NCI-H526 treated with DMSO at 0.1 percent for 48 hours (cell line): ENCODE measurements at places on chromosomes 1 and 21.

- DNase-seq, result no peak
These were observed 2.4 kb downstream of the CD247 start for GRCh38 chr1:167515893-167516321.

- no peak for DNase-seq
These were observed 104.4 kb downstream of the GLIS1 start for GRCh38 chr1:53634571-53634979.

DNA sequence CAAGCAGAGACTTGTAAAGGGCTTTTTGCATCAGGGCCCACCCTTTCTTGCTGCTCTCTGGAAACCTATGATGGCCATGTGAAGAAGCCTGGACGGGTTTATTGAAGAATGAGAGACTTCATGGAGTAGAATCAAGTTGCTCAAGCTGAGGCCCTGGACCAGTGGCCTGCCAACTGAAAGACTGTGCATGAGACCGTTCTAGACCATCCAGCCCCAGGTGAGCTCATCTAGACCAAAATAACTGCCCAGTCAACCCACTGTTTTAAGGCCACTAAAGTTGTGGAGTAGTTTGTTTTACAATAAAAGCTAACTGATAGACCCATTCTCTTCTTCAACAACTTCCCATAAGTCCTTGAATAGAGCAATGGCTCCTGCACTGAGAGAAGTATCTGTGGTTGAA lies 11.8 kb upstream of the ENAH start:
- no peak for DNase-seq

- DNase-seq, result no peak
These were observed 32.8 kb upstream of the CD1D start for GRCh38 chr1:158147869-158148268.

DNA sequence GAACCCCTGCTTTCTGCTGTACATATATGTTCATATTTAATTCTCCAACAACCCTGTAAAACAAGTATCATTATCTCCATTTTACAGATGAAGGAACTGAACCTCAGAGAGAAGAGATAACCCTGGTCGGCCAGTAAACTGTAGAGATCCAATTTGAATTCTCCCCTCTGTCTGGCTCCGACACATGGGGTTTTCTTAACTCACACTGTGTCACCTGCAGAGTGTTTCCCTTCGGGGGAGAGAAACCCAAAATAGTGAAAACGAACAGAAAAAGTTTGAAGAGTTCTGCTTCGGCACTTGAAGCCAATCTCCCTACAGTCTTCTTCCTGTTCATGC lies 17.4 kb upstream of the BCAR3 start:
- DNase-seq, result no peak

- no peak for DNase-seq
These were observed 1.4 kb downstream of the PPM1J start for GRCh38 chr1:112713466-112714312.

DNA sequence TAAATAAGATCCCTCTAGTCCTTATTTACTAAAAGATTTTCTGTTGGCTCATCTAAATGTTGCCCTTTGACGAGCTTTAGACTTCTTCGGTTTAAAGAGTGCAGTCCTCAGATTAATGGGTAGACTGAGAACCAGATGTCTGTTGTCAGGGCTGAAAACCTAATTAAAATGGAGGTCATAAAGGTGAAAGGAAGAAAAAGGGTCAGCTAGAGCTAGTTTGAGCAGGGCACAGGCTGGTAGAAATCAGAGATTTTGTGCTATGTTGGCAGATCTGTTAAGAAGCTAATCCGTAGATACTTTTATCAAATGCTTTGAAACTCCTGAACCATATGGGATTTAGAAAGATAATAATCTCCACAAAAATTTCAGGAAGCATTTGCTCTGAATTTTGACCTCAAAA lies 959.0 kb downstream of the PLA2G4A start:
- no peak for DNase-seq

- no peak for DNase-seq
These were observed 7.7 kb upstream of the CDC42 start for GRCh38 chr1:22044690-22045420.

DNA sequence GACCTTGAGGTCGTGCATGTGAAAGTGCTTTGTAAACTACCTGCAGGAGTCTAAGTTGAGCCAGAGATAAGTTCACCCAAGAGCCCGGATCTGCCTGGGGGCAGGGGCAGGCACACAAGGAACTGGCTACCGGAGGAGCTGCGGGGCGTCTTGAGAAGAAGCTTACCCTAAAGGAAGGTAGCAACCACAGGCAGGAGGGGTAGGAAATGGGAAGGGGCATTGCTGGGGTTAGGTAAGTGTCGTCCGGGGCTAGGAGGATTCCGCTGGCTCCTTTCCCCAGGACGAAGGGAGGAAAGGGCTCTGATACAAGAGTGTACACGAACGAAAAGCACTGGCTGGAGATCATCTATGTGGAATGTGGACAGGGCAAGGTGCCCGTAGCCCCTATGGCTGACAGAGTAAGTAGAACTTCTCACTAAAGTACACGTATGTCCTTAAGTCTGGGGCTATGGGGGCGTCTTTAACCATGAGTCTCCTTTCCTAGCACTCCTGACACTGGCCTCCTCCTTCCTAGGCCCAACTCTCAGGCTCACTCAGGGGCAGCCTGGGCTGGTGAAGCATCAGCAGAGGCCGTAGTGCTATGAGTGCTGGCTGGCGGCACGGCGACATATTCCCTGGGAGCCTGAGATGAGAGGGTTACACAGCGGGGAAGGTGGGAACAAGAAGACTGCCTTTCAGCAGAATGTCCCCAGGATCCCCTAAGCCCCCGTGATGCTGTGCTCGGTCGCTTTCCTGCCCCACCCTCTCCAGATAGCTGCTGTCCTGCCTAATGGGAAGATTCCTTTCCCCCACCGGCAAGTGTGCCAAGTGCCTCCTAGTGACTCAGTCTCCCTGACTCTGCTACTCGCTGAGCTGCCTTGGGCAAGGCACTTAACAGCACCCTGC lies 9.1 kb upstream of the GALNT2 start:
- no peak for DNase-seq

GRCh38 chr1:99758073-99758511 lies 8.3 kb downstream of the FRRS1 start:
- no peak for DNase-seq

DNA sequence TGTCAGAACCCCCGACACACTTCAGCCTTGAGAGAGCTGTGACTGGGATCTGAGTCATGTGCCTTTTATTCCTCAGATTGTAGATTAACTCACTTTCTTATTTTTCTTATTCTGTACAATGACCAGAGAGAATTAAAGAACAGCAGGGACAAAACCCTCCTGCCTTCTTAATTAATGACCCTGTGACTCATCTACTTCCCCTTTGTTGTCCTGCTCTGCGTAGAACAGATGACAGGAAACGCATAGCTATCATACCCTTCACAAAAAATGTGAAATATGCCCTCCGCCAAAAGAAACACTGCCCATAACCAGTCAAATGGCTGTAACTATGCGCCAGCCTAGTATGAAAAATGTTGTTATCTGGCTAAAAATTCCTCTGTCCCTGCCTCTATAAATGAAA lies 9.1 kb upstream of the PADI2 start:
- no peak for DNase-seq

- no peak for DNase-seq
These were observed 5.8 kb downstream of the PRDM16 start for GRCh38 chr1:3074800-3075199.

GRCh38 chr1:24996983-24997893 lies 67.2 kb upstream of the RUNX3 start:
- no peak for DNase-seq

DNA sequence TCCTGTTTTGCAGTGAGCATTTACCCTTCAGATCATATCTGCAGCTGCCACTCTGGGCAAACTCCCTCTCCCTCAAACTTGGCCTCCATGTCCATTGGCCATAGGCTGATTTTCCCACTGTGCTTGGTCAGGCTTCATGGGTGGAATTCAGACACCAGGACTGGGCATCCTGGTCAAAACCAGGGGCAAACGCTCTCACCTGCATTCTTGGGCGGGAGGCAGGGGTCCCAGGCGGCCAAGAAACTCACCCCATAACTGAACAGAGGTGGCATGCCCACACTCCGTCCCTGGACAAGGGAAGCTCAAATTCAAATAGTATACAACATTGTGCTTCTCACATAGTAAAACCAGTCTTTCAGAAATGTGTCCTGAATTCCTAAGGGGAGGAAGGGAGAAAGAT lies 81.1 kb upstream of the ZNF648 start:
- no peak for DNase-seq

DNA sequence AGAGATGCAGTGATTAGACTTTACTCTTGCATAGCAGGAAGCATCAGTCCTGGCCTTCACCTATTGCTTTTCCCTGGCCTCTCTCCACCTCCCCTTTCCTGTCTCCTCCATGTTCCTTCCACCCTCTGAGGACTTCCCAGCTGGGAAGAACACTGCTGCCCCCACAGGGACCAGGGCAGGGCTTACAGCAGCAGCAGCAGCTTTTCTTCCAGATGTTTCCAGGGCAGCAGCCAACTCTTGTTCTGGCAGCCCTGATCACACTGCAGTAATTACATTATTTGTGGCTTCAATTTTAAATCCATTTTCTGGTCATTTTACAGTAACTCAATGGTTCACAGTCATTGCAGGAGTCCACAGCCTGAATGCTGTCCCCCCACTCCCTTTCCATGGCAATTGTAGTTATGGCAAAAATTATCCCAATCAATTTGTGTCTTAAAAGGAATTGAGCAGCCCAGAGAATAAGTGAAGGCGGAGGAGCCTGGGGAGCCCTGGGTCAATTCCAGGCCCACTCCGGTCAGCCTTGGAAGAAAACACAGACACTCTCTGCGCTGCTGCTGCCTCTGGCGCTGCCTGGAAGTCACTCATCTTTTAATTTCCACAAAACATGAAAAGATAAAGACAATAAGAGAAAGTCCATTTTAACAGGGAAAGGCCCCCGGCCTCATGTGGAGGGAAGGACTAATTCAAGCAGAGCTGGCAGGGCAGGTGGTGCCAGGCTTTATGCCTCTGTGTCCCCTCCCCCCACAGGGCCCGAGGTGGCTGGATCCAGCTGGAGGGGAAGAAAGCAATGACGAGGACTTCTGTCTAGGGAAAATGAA lies 148.6 kb downstream of the GRIK3 start:
- DNase-seq, result no peak

DNA sequence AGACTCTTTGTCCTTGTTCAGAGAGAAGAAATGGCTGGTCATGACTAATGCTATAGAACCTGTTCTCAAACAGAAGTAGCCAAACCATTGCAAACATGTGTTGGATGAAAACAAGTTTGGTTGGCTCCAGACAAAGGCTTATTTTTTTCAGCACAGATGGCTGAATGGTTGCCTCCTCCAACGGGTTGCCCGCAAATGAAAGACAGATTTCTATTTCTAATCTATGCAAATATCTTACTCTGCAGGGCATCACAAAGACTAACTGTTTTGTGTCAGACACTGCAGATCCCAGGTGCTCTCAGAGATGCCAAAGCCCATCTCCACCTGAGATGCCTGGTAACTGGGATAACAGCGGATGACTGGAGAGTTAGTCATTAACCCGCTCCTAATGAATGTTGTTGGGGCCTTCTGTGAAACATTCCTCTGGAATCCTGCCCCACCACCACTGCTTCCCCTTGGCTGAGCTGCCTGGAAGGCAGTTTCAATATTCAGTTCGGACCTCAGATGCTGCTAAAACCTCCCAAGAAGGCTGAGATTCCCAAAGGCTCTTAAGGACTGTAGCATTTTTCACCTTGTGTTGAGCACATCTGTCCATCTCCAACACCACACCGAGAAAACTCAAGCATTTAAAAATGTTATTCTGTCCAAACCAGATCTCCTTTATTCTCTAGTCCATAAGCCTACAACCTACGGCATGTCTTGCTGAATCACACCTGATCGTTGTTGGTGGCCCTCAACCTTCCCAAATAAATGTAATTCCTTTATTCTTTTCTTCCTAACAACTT lies 104.4 kb downstream of the PTPN14 start:
- DNase-seq, result peak; percentile 97

DNA sequence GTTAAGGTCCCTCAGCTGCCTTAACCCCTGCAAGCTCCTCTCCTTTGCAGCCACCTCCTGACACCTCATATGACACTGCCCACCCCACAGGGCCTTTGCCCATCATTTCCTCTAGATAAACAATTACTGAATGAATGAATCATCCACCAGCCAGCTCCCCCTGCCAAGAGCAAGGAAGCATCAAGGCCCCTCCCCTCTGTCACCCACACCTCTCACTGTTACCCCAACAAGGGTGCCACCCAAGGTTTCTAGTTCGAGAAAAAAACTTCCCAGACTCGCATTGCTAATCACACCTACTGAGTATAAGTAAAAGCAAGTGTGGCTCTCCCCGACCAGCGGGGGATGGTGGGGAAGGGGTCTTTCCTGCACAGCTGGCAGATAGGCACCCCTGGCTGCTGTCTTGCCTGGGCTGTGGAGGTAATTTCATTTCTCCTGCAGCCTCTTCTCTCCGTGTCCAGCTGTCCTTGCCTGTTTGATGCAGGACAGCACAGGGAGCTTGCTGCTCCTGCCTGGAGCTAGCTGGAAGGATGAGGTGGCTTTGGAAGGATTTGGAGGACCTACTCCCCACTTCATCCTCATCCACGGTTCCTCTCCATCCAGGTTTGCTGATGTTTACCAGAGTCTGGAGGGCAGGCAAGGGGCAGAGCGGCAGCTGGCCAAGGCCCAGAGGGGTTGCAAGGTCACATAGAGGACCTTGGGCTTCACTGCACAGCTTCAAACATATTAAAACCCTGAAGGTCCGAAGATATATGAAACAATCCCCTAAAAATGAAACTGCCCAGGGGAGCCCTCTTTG lies 33.1 kb upstream of the LBR start:
- DNase-seq, result no peak

DNA sequence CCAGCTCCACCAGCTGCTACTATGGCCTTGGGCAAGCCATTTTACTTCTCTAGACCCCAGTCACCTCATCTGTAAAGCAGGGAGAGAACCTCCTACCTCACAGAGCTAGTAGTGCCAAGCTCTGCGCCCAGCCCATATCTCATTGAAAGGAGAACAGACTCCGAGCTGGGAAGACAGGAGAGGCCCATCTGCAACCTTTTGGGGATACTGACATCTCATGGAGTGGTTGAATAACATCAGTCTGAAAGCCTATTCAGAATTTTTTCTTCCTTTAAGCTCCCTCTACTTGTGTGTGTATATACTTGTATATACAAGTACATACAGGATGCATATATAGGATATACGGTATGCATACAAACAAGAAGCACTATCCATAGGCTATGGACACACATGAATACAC lies 279.5 kb upstream of the POU3F1 start:
- DNase-seq, result no peak

GRCh38 chr1:118973531-118974137 lies 14.5 kb downstream of the TBX15 start:
- no peak for DNase-seq

DNA sequence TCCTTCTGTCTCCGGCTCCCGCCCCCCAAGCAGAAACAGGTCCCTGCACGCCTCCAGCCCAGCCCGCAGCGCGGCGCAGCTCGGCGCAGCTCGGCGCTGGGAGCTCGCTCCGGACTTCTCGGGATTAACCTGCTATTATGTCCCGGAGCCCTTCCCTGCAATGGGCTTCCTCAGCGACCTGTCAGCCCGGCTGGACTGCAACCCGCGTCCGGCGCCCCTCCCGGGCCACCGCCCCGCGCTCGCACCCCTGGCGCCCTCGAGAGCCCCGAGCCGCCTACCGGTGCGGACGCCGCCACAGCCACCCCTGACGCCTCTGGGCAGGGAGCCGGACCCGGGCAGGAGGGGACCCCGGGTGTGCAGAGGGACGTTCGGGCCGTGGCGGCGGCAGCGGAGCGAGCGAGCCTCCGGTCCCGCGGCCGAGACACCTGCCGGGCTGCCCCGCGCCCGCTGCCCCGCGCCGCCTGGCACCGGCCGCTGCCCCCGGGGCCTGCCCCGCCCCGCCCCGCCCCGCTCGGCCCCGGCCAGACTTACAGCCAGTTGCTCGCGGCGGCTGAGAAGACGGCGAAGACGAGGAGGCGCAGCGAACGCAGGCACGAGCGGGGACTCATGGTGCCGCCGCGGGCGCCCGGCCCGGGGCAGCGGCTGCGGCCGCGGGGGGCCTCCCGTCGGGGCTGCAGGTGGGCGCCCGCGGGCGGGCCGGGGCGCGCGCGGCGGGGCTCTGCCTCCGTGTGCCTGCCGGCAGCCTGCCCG lies 407 bp downstream of the WNT4 start:
- DNase-seq, result no peak
